ENCODE measurements at places on chromosomes 2 and 18.

DNA sequence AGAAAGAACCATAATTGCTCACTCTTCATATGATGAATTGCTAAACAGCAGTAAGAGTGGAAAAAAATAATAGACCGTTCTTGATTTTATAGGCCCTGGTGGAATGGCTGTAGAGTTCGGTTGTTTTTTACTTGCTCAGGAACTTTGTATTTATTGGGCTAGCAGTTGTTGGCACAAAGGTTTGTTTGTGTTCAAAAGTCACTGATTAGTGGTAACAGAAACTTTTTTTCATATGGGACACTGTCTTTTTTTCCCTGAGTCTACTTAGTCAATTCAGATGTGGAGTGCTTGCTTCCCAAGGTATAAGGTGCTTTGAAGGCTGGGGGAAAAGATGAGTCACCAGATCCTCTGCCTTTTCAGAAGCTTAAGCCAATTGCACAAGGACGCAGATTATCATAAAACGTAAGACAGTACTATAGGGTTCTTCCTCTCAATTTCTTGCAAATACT, 25.8 kb downstream of the PHLPP1 start:
- DNase-seq = no peak

DNA sequence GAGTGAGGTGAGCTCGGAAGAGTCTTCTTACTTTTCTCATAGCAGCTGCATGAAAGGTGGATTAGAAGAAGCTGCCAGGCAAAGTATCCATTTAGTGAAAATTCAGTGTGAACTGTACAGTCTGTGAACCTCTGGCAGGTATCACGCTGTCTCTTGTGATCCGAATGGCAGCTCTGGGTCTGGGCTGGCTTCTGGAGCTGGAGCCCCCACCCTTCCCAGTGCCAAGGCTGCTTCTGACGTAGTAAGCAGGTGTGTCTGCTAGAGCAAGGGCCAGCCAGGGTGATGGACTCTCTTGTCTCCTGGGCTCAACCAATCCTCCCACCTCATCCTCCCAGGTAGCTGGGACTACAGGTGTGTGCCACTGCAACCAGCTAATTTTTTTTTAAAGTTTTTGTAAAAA, 14.0 kb upstream of the NTSR2 start:
- no peak for DNase-seq

DNA sequence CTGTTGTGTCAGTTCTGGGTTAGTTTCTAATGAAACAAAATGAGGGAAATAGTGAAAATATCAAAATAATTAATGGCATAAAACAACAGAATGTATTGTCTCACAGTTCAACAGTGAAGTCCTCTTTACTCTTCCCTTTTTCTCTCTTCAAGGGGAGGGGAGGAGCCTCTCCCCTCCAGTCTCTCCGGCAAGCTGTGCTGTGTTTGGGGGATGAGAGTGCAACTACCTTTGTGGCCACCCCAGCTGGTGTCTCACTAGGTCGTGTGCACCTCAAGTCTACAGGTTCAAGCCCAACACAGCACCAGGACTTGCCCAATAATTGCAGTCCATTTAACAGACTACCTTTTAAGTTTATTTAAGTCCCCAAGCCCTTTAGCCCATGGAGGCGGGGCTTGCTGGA, 271.7 kb upstream of the DOK6 start:
- no peak for DNase-seq

DNA sequence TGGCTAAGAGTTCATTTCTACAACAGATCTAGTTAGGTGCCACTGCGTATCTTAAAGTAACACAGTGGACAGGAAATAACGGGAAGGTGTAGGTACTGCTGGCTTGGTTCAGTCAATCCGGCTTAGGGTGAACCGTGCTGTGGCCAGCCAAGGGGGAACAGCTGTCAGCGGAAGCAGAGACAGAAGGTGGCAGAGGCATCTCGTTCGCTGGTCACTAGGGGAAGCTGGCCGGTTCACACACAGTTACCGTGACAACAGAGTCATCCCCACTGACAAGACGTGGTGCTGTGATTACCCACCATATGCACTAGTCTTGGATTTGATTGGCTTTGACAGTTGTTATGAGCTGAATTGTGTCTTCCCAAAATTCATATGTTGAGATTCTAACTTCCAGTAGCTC, 58.8 kb upstream of the HDAC4 start:
- no peak for DNase-seq

- DNase-seq = no peak
Observed at GRCh38 chr18:74517236-74517630, 17.1 kb upstream of the CNDP1 start.

- no peak for DNase-seq
Observed at GRCh38 chr18:61096226-61096625, 237.0 kb upstream of the CDH20 start.

- DNase-seq = no peak
Observed at GRCh38 chr2:44802777-44803424, 138.6 kb upstream of the SIX3 start.

- no peak for DNase-seq
Observed at GRCh38 chr18:39660141-39660540, 2094.5 kb upstream of the CELF4 start.

- no peak for DNase-seq
Observed at GRCh38 chr2:134493797-134494196, 225.0 kb downstream of the TMEM163 start.

GRCh38 chr2:94923196-94923595, 52.0 kb downstream of the TEKT4 start:
- DNase-seq = no peak

GRCh38 chr2:36380624-36381481, 25.3 kb downstream of the CRIM1 start:
- no peak for DNase-seq

- no peak for DNase-seq
Observed at GRCh38 chr18:22018366-22018765, 151.0 kb upstream of the GATA6 start.

DNA sequence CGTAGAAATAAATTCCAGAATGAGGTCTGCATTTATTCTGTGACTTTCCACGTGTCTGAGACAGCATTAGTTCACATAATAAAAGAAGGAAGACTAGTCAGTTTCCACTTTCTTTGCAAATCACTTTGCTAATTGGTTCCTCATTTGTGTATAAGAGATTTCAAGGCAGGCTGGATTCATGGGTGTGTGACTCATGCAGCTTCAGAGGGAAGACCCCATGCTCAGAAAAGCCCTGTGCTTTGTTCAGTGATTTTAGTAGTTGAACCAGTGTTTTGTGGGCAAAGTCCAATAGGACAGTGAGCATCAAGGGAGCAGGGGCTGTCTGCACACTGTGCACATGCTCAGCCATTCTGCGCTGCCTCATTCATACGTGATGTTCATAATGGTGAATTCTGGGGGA, 297.8 kb downstream of the DLGAP1 start:
- no peak for DNase-seq

DNA sequence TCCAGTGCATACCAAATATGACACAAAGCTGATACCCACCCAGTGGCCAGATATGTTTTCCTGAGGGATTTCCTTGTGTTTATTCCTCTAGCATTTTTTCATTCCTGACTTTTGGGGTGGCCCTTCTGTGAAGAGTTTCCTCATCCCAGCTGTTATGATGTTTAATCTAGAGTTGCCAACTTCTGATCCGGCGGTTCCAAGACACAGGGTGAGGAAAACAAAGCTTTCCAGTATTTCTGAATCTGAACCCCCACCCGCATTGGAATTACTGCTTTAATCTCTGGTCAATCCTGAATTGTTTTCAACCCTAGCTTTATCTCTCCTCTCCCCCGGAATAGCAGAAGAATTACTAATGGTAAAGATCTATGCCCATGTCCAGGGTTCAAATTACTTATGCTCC, 39.2 kb upstream of the PNPT1 start:
- DNase-seq = no peak

DNA sequence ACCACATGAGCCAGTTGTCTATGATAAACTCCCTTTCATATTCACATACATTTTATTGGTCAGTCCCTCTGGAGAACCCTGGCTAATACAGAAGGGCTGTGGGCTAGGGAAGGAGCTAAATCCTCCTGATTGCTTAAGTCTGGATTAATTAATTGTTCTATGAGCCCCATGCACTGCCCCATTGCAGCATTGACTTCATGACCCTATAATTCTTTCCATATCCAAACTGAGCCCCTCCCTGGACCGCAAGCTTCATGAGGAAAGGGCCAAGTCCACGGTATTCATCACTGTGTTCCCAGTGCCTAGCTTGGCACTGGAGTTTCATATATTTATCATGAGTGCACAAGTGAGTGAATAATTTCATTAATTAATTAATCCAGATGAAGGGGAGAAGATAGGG, 124.0 kb downstream of the MBD2 start:
- DNase-seq = no peak

- no peak for DNase-seq
Observed at GRCh38 chr2:183532514-183532913, 408.3 kb downstream of the NUP35 start.

- DNase-seq = no peak
Observed at GRCh38 chr2:238922435-238922834, 74.5 kb downstream of the TWIST2 start.

DNA sequence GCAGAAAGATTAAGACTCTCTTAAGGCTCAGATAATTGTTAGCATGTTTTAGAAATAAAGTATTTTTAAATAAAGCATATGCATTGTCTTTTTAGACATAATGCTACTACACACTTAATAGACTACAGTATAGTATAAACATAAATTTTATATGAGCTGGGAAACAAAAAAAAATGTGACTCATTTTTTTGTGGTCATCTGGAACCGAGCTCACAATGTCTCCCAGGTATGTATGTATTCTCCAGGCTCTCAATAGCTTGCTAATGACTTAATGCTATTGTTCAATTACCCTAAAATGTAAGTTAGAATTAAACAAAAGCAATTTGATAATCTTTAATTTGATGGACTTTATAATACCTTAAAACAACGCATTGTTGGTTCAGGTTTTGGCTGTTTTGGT, 167.2 kb downstream of the NUP35 start:
- DNase-seq = no peak

- no peak for DNase-seq
Observed at GRCh38 chr2:105375001-105375561, 23.8 kb downstream of the FHL2 start.

DNA sequence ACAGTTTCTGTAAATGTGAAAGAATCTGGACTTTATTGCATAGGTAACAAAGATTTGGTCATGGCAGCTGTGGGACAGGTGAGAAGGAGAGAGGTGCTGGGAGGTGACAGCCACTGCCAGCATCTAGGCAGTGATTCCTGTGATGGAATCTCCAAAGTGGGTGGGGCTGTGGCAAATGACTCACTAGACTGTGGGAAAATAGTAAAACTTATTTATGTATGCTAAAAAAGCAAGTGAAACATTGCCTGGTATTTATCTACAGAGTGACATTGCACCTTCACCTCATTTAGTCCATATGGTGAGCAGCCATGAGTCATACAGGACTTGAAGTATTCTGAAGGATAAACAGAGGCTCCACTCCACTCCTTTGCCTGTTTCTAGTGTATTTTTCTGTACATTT, 145.3 kb upstream of the MEX3C start:
- no peak for DNase-seq

DNA sequence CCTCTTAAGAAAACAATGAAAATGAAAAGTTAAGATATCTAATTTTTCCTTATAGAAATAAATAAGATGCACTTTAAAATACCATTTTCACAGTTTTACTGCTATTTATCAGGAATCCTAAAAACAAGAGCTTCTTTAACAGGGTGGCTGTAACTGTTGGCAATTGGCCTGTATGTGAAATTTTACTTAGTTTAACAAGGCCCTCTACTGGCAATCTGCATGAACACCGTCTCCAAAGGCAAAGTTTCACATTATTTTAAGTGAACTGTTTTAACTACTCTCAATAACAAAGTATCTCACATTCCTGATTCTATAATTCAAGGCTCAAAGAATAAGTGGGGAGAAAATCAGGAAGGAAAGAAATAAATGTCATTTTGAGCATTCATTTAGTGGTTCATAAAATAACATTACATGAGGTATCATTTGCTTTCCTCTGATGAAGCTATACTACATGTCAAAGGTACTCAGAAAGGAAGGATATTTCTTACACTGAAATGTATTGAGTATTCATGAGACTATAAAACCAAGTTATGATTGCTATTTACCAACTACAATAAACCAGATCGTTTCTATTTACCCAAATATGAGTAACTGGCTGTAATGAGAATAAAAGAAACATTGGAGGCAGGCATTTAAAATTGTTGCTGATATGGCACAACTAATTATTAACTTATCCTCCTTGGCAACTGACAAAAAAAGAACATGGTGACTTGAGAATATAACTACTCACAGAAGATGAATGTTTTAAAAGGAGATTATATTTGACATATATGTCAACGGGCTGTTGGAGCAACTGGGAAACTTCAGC, 7.0 kb downstream of the NCKAP5 start:
- no peak for DNase-seq

- DNase-seq = peak; percentile 3
Observed at GRCh38 chr18:2978661-2979106, 34.3 kb downstream of the LPIN2 start.

- DNase-seq = no peak
Observed at GRCh38 chr2:88574445-88574844, 52.8 kb downstream of the EIF2AK3 start.

DNA sequence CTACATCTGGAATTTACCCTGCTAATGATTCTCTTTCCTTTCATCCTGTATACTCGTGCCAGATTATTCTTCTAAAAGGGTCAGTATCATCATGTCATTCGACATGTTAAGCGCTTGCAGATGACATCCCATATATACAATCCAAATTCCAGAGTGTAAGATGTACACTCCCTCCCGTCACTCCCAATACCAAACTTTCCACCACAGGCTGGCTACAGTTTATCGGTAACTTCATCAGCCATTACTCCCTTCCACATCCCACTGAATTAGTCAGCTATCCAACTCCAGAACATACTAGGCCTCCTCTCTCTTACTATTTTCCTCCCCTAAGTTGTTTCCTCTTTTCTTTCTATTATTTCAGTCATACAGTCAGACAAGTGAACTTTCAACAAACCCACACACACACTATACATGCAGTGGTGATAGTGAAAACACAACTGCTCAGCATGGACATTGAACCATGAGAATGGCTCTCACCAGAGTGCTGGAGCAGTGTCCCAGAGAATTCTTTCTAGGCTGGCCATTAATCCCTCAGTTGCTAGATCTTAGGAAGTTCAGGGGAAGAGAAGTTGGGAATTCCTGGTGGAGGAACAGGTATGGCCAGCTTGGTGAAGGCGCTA, 10.6 kb upstream of the NMI start:
- DNase-seq = no peak

GRCh38 chr2:45275242-45275805, 266.1 kb upstream of the SIX2 start:
- no peak for DNase-seq

DNA sequence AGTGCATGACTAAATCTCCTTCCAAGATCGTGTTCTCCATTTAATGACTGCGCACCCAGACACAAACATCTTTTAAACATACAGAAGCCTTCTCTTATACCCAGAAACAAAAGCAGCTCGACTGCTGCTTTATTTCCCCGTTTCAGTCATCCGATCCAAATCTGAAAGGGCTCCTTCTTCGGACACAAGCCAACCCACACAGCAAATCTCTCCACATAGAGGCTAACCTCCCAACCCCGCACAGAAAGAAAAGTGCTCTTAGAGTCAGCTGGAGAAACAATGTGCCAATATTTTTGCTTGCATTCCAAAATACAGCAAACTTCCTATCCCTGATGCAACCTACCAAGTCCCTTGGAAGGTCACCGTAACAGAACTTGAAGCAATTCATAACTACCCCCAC, 29.1 kb downstream of the GAREM1 start:
- no peak for DNase-seq

GRCh38 chr2:102356381-102356712, 751 bp downstream of the IL18R1 start:
- DNase-seq = no peak
